ENCODE measurements at places on chromosomes 4 and X. TPM values are rescaled to one million over a fixed set of nuclear protein-coding genes. Genes with fewer than 3 reads are reported as not detected.

The ARHGAP24 gene
- 55.4 TPM for total RNA-seq

The BTK gene
- not detected for total RNA-seq

The DNAAF6 gene
- not detected for total RNA-seq

- H3K4me3 ChIP-seq = no peak overlapping the region
- H3K27ac ChIP-seq = no peak overlapping the region
- no peaks in the 10 kb centered on the region for H3K4me1 ChIP-seq
- no peak for DNase-seq
- H3K36me3 ChIP-seq = no peaks in the 10 kb centered on the region
Measured at GRCh38 chr4:170400361-170400760, 310.6 kb upstream of the AADAT start.

- H3K27ac ChIP-seq = no peak within 1 kb of the TSS
- no peaks in the 10 kb centered on the region for H3K36me3 ChIP-seq
- DNase-seq = peak; percentile 87
- H3K4me1 ChIP-seq = no peaks in the 10 kb centered on the region
- H3K4me3 ChIP-seq = peak within 1 kb of the TSS; percentile 42
- H3K27me3 ChIP-seq = peaks cover 4% of the 10 kb centered on the region
Measured at GRCh38 chrX:8731559-8732395, at the start of gene ANOS1. ANOS1 (minus strand) TSS chrX:8732137; CDS start chrX:8732036, 101 bp downstream.

GRCh38 chr4:8099981-8100464, 58.6 kb downstream of the ABLIM2 start:
- DNase-seq = no peak
- no peak overlapping the region for H3K27ac ChIP-seq
- no peak overlapping the region for H3K4me3 ChIP-seq
- H3K36me3 ChIP-seq = peaks cover 5% of the 10 kb centered on the region

GRCh38 chrX:45011131-45011530, 138.1 kb downstream of the KDM6A start:
- no peak for DNase-seq
- peaks cover 14% of the 10 kb centered on the region for H3K36me3 ChIP-seq
- no peaks in the 10 kb centered on the region for H3K4me1 ChIP-seq
- no peaks in the 10 kb centered on the region for H3K27me3 ChIP-seq

All from stomach (tissue), 19 donors.